ENCODE measurements at places on chromosomes 4 and X.

DNA sequence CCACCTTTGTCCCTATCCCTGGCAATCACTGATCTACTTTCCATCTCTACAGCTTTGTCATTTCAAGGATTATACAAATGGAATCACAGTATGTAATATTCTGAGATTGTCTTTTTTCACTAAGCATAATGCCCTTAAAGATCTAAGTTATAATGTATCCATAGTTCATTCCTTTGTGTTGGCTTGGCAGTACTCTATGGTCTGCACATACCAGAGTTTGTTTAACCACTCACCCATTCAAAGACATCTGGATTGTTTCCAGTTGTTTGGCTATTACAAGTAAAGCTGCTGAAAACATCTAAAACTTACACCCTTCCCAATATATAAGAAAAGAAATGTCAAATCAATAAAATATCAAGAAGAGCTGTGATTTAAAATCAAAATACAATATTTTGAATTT, 26.0 kb upstream of the AWAT1 start:
- no peak for DNase-seq

DNA sequence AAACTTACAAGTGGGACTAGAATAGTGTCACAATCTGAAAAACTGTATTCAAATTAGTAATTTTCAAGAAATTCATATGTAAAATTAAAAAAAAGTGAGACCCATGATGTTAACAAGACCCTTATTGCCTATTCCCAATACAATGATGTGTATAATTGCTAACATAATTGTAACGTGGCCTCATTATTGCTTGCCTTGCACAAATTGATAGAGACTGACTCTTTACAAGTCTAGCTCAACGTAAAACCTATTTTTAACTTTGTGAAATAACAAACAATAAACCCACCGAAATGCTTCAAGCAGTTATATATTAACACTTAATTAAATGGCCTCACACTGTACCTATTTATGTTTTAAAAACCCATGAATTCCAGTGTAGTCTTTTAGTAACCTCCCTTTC, 312.5 kb downstream of the DACH2 start:
- DNase-seq, result no peak

DNA sequence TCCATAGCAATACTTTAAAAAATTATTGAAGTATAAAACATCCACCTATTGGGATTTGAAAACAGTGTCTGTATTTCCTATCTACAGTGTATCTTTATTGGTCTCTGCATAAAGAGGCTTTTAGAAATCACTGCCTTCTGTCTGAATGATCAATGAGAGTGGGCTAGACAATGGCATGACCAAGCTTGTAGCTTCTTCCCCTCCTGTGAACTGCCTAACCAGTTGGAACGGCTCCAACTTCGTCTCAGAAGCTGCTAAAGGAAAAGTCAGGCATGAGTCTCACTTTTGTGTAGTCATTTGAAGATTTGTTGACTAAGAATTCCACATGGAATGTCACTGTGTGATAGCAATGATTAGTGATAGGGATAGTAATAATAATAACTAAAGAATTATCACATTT, 64.2 kb downstream of the INTS12 start:
- no peak for DNase-seq

GRCh38 chrX:118324588-118324987, 21.3 kb upstream of the WDR44 start:
- DNase-seq, result no peak

DNA sequence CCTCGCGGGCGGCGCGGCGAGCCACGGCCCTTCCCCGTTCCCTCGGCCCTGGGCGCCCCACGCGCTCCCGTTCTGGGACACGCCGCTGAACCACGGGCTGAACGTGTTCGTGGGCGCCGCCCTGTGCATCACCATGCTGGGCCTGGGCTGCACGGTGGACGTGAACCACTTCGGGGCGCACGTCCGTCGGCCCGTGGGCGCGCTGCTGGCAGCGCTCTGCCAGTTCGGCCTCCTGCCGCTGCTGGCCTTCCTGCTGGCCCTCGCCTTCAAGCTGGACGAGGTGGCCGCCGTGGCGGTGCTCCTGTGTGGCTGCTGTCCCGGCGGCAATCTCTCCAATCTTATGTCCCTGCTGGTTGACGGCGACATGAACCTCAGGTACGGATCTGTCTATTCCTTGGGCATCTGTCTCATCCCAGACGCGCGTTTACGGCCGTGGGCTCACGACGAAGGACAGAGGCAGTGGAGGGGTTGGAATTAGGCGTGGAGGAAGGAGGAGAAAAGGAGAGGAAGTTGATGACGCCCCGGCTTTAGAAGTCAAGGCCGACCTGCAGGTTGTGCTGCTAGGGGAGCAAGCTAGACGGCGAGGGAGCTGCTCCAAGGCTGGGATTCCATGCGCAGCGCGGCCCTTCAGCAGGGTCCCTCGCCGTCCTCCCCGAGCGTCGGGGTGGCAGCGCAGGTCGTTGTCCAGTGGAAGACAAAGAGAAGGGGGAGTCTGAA, 792 bp downstream of the SLC10A4 start:
- no peak for DNase-seq

GRCh38 chr4:121932212-121932974, 19.5 kb downstream of the TRPC3 start:
- no peak for DNase-seq

DNA sequence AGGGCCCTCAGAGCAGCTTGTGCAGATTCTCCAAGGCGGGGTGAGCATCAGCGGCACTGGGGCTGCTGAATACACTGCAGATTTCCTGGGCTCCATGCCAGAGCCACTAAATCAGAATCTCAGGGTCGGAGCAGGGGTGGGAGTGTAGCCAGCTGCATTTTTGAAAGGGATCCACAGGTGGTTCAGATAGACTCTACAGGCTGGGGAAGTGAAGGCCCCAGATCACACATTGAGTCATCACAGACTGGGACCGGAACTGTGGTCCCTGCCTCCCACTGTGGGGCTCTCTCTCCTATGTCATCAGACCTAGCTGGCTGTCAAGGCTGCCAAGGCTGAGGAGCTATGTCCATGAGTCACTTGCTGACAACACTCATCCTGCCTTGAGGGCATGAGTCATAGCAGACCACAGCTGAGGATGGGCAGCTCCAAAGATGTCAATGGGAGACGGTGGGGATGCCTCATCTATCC, 162.3 kb upstream of the MAMLD1 start:
- DNase-seq, result peak; percentile 0

Data from stimulated activated CD8-positive, alpha-beta memory T cell treated with anti-CD3 and anti-CD28 coated beads, Interleukin-4, amount 100 ng/mL, for 1 hour (primary cell).